ENCODE measurements at places on chromosomes 13 and 19.

DNA sequence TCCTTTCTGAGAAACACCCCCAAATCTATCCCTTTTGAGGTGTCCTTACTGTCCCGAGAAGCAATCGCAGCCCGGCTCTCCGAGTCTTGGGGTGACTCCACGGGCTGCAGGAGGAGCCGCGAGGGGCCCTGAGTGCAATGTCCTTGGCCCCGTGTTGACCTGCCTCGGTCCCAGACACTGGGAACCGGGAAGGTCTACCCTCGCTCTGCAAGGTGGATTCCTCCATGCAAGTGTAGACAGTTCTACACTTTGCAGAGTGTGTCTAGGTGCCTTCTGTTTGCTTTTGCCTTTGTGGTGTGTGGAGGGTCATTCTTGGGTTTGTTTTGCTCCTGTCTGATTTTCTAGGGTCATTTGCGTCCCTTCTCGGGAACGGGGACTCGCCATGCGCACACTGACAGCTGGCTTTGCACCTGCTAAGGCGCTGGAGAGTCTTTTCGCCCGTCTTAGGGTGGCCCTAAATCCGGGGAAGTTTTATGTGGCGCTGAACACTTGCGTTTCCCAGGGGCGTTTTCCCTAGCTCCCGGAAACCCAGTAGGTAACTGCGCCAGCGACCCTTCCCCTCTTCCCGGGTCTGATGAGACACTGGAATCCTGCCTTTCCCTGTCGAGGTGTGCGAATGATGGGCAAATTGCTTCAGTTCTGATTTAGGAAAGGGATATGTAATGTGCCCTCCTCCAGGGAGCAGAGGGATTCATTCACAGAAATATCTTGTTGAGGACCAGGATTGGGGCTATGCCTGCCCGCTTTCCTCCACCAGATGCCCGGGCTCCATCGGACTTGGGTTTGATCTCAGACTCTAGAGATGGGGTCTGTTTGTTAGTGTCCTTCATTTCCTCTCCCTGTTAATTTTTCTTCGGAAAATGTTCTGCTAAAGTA lies 755 bp downstream of the SERTM1 start:
- no peak for DNase-seq

DNA sequence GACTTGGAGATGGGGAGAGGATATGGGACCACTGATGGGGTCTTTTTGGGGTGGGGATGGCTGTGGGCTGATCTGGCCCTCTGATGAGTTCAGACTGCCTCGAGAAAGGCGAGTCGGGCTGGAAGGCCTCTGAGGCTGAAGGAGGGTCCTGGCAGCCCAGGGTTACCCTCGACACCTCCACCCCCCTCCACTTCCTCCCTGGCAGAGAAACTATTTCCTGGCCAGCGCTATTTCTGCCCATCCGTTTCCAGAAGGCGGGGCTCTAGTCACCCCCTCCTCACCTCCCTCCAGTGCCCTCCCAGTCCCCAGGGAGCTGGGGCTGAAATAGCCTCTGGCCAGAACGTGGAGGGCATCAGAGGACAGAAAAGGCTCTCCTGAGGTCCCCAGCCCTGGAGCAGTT lies 9.7 kb downstream of the EXOC3L2 start:
- no peak for DNase-seq

DNA sequence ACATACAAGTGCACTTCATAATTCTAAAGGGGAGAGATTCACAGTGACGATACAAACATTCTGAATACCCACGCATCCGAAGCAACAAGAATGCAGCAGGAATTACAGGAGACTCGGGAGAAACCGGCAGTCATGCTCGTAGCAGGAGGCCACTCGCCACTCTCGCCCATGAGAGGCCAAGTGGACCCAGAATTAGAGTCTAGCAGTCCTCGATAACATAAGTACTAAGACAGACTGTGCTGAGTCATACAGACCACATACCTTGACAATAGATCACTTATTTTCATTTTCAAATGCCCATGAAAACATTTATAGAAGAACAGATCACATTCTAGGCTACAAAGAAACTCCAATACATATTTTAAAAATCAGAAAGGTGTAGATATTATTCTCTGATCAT lies 299.1 kb upstream of the TSHZ3 start:
- DNase-seq = no peak

- DNase-seq = no peak
These were observed 1048.4 kb downstream of the SLITRK1 start for GRCh38 chr13:82833923-82834322.

DNA sequence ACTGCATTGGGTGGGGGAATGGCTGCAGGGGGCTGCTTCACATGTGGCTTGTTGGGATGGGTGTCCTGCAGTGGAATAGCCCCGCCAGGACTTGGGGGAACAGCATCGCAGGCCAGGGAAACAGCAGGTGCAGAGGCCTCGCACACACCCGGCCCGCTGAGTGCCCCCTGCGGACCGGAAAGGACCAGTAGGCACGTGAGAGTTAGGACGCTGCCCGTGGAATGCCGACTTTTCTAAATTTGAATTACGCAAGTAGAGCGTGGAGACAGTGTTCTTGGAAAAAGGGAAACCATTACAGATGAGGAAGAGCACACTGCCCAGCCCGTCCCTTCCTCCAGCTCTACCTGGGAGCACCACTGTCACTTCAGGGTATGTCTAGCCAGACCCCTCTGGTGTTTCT lies 11.5 kb downstream of the DNM2 start:
- DNase-seq = no peak

- no peak for DNase-seq
These were observed 25.8 kb downstream of the NALCN start for GRCh38 chr13:101390461-101390860.

- DNase-seq = no peak
These were observed 133.8 kb downstream of the MRPL57 start for GRCh38 chr13:21310220-21310619.

DNA sequence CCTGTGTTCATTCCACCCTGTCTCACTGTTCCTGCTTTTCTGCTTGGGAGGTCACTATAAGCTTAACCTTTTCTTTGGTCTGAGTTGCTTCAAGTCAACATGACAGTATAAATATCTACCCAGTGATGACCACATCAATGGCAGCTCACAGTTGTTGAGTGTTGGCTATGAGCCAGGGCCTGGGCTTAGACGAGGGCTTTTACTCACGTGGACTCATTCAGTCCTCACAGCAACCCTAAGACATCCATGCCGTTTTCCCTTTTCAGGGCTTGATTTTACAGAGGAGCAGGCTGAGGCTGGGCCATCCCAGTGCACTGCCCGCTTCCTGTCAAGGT lies 10.2 kb upstream of the CCDC97 start:
- no peak for DNase-seq

DNA sequence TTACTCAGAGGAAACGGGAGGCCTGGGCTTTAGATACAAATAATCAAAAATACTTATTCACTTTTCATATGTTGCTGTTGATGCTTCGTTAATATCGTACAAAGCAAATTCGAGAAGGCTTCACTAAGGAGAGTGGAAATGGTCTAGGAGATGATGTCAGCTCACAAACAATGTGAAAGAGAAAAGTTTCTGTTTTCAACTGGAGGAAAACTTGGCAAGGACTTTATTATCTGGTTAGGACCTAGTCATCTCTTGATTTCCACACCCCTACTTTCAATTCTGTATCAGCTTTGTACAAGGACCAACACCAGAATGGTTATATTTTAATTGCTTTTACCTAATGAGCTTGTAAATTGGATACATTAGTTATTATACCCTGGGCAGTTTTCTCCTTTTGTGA lies 88.0 kb downstream of the SLC10A2 start:
- no peak for DNase-seq

GRCh38 chr19:17743874-17744580 lies 7.2 kb upstream of the FCHO1 start:
- peak; percentile 63 for DNase-seq

DNA sequence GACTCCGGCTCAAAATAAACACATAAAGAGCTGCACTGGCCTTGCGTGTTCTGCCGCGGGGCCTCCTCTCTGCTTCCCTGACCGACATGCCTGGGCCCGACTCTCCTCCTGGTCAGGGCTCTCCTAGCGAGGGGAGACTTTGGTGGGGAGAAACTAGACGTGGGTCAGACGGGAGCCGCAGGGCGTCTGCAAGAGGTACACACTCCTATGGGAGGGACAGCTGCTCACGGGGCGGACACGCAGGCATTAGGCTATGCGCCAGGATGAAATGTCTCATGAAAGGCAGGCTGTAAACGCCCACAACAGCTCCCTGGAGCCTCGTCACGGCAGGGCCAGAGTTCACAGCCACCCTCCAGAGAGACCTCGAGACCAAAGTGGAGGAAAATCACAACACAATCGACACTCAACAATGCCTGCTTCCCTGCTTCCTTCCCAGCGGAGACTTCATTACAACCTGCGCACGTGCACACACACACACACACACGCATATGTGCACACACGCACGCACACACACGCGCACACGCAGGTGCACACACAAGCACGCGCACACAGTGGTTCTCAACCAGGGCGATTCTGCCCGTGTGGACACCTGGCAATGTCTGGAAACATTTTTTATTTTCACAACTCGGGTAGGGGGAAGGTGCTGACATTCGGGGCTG lies 5.8 kb downstream of the SLC39A3 start:
- no peak for DNase-seq

- DNase-seq = no peak
These were observed 300.8 kb downstream of the EFNB2 start for GRCh38 chr13:106234636-106235035.

- no peak for DNase-seq
These were observed 4.5 kb downstream of the KCNN4 start for GRCh38 chr19:43776286-43776685.

- DNase-seq = no peak
These were observed 216.4 kb downstream of the PCDH9 start for GRCh38 chr13:67013709-67014108.

DNA sequence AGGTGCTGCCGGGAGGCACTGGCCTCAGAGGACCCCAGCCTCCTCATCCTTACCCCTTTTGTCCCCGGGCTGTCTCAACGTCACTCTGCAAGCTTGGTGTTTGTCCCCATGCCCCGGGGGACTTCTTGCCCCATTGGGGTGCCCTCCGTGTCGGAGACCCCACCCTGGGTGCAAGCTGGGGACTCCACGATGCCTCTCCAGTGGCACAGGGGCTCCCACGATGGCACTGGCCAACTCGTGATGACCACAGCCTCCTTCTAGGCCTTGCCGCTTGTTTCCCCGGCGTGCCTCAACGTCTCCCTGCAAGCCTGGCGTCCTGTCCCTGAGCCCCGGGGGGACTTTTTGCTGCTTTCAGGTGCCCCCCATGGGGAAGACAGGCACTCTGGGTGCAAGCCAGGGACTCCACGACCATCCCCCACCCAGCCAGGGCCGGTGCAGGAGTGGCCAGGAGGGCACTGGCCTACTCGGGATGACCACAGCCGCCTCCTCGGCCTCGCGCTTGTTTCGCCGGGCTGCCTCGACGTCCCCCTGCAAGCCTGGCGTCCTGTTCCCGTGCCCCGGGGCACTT lies 237.0 kb downstream of the TUBA3C start:
- no peak for DNase-seq

DNA sequence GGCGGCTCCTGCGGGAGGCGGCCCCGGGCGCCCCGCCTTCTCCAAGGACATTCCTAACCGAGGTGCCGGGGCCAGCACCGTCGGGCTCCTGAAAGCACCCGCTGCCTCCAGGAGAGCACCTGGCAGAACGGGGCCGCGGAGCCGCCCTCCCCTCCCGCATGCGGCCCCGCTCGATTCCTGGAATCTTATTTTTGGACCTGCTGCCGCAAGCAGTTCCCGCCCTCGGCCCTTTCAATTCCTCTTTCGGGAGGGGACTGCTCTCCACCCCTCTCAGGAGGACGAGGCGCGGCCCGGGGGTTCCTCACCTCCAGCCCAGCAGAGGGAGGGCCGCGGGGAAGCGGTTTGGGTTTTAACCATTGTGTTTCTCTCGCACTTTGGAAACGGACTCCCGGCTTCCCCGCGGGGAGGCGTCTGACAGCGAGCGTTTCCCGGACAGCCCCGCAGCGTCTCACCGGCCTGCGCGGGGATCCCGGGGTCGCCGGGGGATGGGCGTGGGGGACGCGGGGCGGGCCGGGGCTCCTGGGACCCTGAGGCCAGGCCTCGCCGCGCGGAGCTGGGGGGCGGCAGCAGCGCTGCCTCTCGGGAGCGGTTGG lies 849 bp downstream of the GAS6 start:
- no peak for DNase-seq

- DNase-seq = no peak
These were observed 16.2 kb downstream of the TEX29 start for GRCh38 chr13:111336666-111337065.

DNA sequence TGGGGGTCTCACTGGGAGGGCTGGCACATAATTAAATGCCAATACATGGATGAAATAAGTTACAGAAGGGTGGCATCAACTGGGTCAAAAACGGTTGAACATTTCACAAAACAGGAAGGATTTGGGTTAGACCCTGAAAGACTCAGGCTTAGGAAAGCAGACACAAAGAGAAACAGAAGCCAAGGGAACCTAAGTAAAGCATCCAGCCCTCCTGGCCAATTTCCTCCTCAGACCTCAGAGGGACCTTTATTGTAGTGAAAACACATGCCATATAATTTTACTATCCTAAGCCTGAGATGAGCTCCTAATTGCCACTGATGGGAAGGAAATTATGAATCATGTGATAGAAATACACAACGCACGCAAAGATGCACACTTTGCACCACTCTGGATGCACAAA lies 12.1 kb upstream of the CEACAM3 start:
- no peak for DNase-seq

DNA sequence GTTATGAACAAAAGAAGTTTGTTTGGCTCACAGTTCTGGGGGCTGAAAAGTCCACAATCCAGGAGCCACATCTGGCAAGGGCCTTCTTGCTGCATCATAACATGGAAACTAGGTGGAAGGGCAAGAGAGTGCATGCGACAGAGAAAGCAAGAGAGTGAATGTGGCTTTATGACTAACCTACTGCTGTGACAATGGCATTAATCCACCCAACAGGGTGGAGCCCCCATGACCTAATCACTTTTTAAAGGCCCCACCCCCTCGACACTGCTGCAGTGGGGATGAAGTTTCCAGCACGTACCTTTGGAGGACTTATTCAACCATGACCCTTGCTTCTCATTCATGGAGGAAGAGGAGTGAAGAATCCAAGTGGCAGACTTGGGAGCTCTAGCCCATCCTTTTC lies 30.0 kb upstream of the RFXAP start:
- no peak for DNase-seq

GRCh38 chr13:46633416-46633815 lies 80.4 kb downstream of the LRCH1 start:
- DNase-seq = no peak

- peak; percentile 75 for DNase-seq
These were observed 2.7 kb upstream of the HNRNPL start for GRCh38 chr19:38852231-38853044.

GRCh38 chr13:101452519-101453485 lies at the start of gene ITGBL1:
TSS of gene ITGBL1 (plus strand) at chr13:101452675. CDS start at chr13:101452834, 159 bp downstream.
- no peak for DNase-seq

GRCh38 chr19:18710186-18710585 lies 26.7 kb downstream of the CRTC1 start:
- no peak for DNase-seq

GRCh38 chr13:39353988-39354387 lies 249.0 kb downstream of the LHFPL6 start:
- DNase-seq = no peak

DNA sequence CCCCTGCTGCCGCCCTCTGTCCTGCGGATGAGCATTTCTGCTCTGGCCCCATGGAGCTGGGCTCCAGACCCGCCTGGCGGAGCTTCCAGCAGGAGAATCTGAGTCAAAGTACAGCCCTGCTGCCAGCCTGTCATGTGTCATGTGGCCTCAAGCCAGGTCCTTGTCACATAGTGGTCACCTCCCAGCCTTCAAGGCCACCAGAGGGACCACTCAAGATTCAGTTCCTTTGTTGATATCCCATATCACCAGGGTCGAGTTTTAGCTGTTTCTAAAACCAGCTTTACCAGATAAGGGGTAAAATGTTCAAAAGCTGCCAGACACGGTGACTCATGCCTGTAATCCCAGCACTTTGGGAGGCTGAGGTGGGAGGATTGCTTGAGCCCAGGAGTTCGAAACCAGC lies 13.4 kb downstream of the THOP1 start:
- no peak for DNase-seq
